ENCODE measurements at places on chromosomes 7 and 10.

- no peak for DNase-seq
These were observed 1034.2 kb upstream of the C7orf33 start for GRCh38 chr7:147556317-147556716.

GRCh38 chr10:119250641-119251314 lies 43.4 kb downstream of the GRK5 start:
- no peak for DNase-seq

DNA sequence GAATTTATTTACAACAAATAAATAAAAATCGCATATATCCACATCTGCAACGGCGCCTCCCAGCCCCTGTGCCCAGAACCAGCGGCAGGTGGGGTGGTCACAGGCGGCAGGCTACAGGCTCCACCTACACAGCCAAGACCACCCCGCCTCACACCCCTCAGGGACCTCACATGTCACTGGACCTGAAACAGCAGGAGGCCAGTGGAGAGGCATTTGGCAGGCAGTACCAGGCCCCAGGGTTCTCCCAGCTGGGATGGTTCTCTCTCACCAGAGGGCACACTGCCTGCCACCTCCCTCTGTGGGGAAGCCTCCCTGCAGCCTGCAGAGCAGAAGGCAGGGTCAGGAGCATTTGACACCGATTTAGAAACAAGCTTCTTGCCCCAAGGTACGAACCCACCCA lies 81.5 kb downstream of the MAD1L1 start:
- no peak for DNase-seq

DNA sequence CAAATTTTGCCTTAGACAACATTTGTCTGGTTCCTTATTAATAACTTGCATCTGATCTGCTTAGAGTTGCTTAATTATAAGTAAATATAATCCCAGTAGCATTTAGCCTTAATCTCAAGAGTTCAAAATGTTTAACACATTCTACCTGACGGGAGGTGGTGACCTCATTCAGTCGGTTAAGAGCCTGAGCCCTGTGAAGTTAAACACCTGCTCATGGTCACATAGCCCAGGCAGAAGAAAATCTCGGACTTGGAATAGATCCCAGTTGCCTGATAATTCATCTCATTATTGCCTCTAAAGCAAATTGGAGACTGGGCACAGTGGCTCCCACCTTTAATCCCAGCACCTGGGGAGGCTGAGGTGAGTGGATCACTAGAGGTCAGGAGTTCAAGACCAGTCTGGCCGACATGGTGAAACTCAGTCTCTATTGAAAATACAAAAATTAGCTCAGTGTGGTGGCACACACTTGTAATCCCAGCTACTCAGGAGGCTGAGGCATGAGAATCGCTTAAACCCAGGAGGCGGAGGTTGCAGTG lies 18.6 kb upstream of the ASCC1 start:
- DNase-seq: no peak

GRCh38 chr10:36808625-36809362 lies 316.6 kb upstream of the ANKRD30A start:
- no peak for DNase-seq

GRCh38 chr7:136027160-136027559 lies 50.0 kb upstream of the MTPN start:
- no peak for DNase-seq

All from tibial artery (tissue), 4 donors.